ENCODE measurements at places on chromosomes 7 and 10.

- DNase-seq, result no peak
Observed at GRCh38 chr7:151940048-151940811, 16.0 kb upstream of the GALNTL5 start.

DNA sequence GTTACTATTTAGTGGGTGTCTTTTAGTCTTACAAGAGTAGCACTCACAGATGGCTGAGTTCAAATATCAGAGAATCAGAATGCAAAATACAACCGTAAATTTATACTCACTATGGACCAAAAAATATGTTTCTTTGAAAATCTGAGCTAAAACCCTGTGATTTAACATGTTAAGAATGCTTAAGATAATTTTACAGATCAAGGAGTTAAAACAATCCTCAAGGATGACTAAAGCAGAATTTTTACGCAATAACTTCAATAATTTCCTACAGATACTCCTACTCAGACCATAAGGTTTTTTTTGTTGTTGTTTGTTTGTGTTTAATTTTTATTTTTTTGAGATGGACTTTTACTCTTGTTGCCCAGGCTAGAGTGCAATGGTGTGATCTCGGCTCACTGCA is 47.9 kb upstream of the CCDC6 start:
- DNase-seq, result no peak

DNA sequence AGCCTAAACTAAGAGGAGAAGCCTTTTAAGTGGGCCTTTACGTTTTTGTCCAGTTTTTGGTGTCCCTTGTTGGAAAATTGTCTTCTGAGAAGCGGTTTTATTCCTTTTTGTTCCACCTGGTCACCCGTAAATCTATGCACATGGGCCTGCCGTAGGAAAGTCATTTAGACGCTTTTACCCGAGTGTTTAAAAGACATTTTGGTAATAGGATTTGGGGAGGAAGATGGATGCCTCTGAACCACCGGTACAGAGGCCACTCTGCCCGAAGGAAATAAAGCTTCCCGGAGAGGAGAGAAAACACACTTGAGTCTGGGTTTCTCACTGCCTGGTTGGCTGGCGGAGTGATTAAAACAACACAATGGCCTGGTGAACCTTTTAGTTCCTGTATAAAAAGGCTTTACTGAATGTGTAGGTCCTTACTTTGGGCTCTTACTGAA is 760 bp downstream of the THNSL1 start:
- no peak for DNase-seq

GRCh38 chr10:62121187-62121530 is 147.5 kb downstream of the RTKN2 start:
- DNase-seq, result no peak

- DNase-seq, result no peak
Observed at GRCh38 chr7:36203071-36203790, 50.2 kb downstream of the EEPD1 start.

- no peak for DNase-seq
Observed at GRCh38 chr7:37173670-37174069, 275.0 kb downstream of the ELMO1 start.

- DNase-seq, result no peak
Observed at GRCh38 chr7:95066737-95067530, 159.5 kb downstream of the PPP1R9A start.

- DNase-seq, result no peak
Observed at GRCh38 chr7:34198231-34198641, 292.9 kb downstream of the BMPER start.

- no peak for DNase-seq
Observed at GRCh38 chr7:20249920-20250319, 32.7 kb upstream of the MACC1 start.

- DNase-seq, result no peak
Observed at GRCh38 chr10:79586933-79587332, 23.8 kb upstream of the SFTPA1 start.

- DNase-seq, result no peak
Observed at GRCh38 chr10:98078774-98079173, 48.4 kb upstream of the CRTAC1 start.

DNA sequence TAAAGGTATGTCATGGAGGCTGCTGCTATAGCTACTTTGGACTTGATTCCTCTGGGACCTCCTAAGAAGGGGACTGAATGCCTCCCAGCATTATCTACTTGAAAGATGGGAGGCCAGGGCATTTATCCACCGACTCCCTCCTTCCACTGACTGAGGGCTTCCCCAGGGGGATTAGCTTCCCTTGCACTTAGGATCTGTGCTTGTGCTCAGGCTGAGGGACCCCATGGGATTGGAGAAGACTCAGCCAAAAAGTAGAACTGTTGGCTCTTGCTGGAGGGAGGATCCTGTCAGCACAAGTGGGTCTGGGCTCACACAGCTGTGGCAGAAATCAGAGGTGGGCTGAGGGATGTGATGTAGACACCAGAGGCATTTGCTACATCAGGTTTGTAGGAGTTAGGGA is 81.5 kb upstream of the SYPL1 start:
- no peak for DNase-seq

- no peak for DNase-seq
Observed at GRCh38 chr10:72044417-72045041, 43.8 kb downstream of the SPOCK2 start.

GRCh38 chr7:120825576-120825975 is 32.4 kb downstream of the TSPAN12 start:
- DNase-seq, result no peak

DNA sequence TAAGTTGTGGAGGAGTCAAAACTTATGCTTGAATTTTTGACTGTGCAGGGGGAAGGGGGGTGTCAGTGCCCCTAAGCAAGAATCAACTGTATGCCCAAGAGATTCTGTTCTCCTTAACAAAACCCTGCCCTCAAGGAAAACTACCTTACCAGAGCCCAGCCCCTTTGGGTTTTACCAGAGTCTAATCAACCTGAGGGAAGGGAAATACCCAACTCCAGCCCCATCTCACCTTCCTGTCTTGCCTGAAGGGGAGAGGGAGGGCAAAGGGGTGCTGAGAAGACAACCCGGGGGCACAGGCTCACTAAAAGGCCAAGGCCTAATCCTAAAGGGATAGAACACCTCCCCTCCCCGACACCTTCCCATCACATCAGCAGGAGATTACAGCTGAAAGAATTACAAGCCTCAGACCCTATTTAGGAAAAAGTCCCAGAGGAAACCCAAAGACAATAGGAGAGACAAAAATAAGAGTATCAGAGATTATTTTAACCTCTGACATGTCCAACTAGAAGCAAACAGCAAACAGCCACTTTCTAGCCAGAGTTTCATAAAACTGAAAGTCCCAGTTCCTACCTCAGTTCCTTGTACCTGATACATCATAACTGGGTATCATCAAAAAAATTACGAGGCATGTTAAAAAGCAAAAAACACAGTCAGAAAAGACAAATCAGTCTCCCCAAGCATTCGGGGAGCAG is 26.8 kb upstream of the C7orf33 start:
- no peak for DNase-seq

GRCh38 chr7:16846601-16847165 is 35.1 kb downstream of the AGR3 start:
- no peak for DNase-seq

GRCh38 chr7:80379034-80379982 is 132.6 kb downstream of the GNAT3 start:
- DNase-seq, result no peak

DNA sequence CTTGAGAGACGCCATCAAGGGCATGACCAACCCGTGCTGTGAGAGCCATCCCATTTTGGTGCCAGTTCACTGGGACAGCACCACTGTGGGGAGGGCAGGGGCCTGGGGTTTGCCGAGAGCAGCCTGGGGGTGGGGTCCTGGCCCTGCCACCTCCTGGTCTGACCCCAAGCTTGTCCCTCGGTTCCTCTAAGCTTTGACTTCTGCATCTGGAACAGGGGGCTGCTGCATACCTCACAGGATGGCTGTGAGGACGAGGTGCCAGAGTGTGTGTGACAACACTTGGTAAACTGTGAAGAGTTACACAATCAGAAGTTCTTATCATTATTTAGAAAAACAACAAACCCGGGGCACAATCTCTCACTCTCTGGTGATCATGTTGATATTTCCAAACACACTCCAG is 89.9 kb downstream of the CRTAC1 start:
- no peak for DNase-seq

DNA sequence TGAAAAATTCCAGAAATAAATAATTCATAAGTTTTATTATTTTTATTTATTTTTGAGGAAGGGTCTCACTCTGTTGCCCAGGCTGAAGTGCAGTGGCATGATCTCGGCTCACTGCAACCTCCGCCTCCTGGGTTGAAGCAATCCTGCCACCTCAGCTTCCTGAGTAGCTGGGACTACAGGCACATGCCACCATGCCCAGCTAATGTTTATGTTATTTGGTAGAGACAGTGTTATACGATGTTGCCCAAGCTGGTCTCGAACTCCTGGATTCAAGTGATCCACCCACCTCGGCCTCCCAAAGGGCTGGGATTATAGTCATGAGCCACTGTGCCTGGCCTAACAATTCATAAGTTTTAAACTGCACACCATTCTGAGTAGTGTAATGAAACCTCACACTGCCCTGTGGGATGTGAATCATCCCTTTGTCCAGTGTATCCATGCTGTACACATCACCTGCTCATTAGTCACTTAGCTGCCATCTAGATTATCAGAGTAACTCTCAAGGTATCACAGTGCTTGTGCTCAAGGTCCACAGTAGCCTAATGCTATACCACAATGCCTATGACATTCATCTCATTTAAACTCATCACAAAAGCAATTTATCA is 17.9 kb downstream of the RTKN2 start:
- DNase-seq, result no peak

DNA sequence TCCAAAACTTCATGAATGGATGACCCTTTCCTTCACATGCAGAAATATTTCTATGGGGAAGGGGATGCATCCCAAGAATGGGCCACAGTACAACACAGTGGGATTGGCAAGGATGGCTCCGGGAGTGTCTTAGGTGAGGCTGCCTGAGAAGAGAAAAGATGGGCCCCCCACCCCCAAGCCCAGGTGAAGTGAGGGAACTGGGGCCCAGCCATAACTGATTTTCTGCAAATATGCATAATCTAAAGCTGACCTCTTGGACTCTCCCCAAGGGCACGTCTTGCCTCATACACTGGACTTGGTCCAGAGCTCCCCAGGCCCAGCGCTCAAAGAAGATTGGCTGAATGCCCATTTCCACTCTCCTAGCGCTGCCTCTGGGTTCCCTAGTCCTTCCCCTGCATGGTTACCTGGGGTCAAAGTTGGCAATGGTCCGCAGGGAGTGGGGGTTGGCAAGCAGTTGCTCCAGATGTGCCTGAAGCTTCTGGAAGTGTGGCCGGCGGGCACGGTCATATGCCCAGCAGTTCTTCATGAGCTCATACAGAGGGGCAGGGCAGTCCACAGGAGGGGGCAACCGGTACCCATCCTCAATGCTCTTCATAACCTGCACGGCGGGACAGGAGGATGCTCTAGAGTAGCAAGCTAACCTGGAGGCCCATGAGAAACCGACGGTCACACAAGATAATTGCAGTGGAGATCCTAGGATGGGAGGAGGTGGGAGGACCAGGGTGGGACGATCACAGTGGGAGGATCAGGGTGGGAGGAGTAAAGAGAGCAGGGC is 12.3 kb downstream of the ZYX start:
- DNase-seq, result no peak

DNA sequence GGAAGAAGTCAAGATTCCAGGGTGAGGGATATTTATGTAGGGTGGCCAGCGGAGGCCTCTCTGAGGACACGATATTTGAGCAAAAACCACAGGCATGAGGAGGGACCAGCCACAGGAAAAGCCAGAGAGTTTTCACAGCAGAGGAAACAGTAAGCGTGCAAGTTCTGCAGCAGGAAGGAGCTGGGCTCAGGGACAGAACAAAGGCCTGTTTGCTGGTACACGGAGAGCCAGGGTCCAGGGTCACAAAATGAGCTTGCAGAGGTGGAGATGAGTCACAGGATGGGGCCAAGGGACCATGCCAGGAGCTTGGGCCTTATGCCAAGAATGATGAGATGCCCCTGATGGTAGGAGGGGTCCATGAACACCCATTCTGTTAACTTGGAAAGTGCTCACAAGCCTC is 283.5 kb downstream of the PLXNA4 start:
- DNase-seq, result no peak

- no peak for DNase-seq
Observed at GRCh38 chr7:158562517-158562916, 25.1 kb downstream of the PTPRN2 start.

- DNase-seq, result no peak
Observed at GRCh38 chr10:111130471-111130870, 53.6 kb downstream of the ADRA2A start.

DNA sequence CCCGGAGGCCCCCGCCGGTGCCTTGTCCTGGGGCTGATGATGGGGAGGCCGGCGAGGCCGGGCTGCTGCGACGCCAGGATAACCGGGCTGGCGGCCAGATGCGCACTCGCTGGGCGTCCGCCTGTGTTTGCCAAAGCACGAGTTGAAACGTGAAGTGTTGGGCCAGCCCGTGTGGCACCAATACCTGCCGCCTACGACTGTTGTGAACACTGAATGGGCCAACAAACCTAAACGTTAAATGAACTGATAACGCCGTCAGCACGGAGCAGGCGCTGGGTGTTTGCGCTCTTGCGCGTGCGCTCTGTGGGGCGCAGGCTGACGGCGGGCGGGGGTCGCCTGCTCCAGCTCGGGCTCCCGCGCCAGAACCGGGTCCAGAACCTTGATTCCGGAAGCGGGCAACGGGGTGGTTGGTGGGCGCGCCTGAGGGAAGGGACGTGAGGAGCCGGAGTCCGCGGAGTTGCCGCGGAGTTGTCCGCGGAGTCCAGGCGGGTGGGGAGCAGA is 658 bp downstream of the CYP2E1 start:
- no peak for DNase-seq

GRCh38 chr10:44619521-44619920 is 234.6 kb upstream of the CXCL12 start:
- no peak for DNase-seq

DNA sequence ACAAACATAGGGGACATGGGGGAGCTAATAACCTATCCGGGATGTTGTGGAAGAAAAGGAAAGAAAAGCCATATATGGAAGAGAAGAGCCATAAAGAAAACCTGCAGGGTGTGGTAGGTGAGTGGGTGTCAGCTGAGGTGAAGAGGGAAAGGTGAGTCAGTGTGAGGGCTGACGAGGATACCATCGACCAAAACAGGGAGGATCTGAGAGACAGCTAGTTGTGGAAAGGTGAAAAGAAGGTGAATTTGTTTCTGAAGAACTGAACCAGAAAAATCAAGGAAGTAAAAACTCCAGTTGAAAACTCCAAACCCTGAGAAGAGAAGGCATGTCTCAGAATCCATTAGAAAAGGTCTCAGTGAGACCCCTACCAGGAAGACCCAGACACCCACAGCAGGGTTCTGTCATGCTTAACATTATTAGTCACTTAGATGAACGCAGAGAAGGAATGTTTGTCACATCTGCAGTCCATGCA is 4.1 kb downstream of the BLNK start:
- no peak for DNase-seq

GRCh38 chr10:60208676-60209269 is 180.9 kb downstream of the ANK3 start:
- no peak for DNase-seq

DNA sequence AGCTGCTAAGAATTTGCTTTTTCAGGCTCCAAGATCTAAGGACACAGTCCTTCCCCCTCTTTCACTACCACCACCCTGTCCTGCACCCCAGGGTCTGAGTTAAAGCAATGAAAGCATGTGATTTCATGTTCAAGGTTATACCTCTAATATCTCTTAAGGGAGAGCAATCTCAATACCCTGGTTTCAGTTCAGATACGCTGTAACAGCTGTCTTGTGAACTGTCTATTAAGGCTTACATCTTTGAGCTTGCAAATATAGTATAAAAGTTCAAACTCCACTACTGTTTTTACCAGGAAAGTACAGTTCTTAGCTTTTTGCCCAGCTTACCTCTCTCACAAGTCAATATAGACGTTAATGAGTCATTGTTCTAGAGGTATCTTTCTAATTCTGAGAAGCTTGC is 2.6 kb downstream of the CPVL start:
- no peak for DNase-seq

Data from activated CD4-positive, alpha-beta T cell treated with anti-CD3 and anti-CD28 coated beads, Interleukin-2, amount 50 U/mL, for 24 hours (primary cell).